ENCODE measurements at places on chromosomes 5 and 9.
A peak's percentile ranks its signal among the peaks of the same experiment; 100 is the strongest.

DNA sequence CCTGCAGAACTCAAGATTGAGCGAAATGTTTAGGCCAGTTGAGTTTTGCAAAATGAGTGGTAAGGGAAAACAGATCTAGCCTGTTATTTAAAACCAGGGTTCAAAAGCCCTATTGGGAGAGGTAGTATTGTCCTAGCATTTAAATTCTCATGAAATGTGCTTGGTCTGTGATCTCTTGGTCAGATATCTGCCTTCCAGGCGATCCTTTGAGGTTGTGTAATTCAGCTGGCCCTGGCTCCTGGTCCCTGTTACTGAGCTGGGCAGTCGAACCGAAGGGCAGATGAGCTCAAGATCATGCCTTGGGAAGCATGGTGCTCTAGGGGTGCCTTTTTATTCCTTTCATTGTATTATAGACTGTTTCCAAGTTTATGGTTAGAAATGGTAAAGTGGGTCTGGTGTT lies 14.4 kb downstream of the SAP30L start:
- DNase-seq = no peak

DNA sequence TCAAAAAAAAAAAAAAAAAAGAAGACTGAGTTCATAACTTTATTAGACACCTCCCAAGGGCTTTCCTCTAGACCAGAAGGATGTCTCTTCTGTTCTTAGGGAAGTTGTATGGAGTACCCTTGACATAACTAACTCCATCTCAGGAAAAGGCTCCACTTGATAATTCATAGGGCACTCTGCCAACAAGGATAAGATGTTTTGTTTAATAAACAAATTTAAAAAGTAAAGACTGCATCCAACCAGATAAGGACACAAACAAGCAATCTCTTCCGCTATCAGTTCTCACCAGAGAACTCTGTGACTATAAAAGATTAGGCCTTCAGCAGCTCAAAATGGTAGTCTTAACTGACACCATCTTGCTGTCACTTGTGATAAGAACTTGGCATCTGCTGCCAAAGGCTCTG lies 65.8 kb downstream of the SFXN1 start:
- no peak for DNase-seq

DNA sequence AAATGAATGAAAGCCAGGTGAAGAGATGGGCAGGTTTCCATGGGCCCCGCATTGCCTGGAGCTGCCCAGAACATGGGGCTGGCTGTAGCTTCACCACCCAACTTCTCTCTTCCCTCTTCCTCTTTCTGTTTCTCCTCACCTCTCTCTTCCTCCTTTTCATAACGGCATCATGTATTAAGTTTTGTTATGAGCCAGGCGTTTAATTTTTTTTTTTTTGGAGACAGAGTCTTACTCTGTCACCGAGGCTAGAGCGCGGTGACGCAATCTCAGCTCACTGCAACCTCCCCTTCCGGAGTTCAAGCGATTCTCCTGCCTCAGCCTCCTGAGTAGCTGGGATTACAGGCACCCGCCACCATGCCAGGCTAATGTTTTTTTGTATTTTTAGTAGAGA lies 13.0 kb upstream of the SPINK4 start:
- no peak for DNase-seq

GRCh38 chr5:95822043-95822541 lies 434 bp downstream of the GLRX start:
- DNase-seq = peak; percentile 81

GRCh38 chr5:2353211-2353610 lies 398.3 kb downstream of the IRX2 start:
- no peak for DNase-seq
